ENCODE measurements at places on chromosomes 4 and X. TPM values are rescaled to one million over a fixed set of nuclear protein-coding genes. Genes with fewer than 3 reads are reported as not detected.

ERCC6L gene
- polyA plus RNA-seq, result not detected

- peak; percentile 13 for DNase-seq
These were observed 8.6 kb downstream of the APEX2 start for GRCh38 chrX:55008571-55009358.

- DNase-seq, result no peak
These were observed 429.2 kb downstream of the GPAT3 start for GRCh38 chr4:83964996-83965541.

CLIC2 gene
- polyA plus RNA-seq, result 6.4 TPM

GRCh38 chr4:94934201-94934600, 176.4 kb downstream of the BMPR1B start:
- no peak for DNase-seq

DNA sequence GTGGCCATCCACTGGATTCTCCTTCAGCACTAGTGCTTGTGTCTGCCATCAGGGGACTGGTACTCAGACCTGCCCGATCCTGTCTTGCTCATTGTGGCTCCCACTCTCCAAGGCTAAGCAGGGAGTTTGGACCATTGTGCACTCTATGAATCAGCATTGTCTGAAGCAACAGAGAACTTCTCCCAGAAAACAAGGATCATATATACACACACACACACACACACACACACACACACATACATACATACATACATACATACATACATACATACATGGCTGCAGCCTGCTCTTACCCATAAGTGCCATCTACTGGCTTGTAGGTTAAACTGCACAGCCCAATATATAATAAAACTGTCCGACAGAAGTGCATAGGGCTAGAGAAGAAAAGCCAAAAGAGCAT, 345.3 kb upstream of the LCORL start:
- no peak for DNase-seq

GRCh38 chr4:1783970-1784369, 9.1 kb upstream of the FGFR3 start:
- no peak for DNase-seq

- DNase-seq, result no peak
These were observed 27.2 kb downstream of the FAAH2 start for GRCh38 chrX:57313583-57314215.

DNA sequence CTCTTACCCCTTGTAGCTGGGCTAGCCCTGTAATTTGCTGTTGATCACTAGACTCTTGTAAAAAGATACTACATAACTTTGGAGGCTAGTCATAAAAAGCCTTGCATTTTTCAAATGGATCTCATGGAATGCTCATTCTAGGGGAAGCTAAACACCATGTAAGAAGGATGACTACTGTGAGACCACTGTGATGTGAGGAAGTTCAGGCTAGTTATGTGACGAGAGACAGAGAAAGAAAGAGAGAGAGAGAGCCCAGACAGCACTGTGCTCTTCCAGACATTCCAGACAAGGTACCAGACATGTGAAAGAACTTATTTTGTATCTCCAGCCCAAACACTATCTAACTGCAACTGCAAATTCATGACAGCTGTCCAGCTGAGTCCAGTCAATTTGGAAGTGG, 404.6 kb upstream of the PITX2 start:
- DNase-seq, result no peak

GRCh38 chrX:17359500-17359899, 15.5 kb upstream of the NHS start:
- DNase-seq, result no peak

GRCh38 chr4:36446275-36446674, 164.9 kb downstream of the DTHD1 start:
- no peak for DNase-seq

CACNA1F gene
- polyA plus RNA-seq, result 0.07 TPM

- DNase-seq, result no peak
These were observed 284.6 kb upstream of the ANKRD50 start for GRCh38 chr4:124997124-124997523.

NAA10 gene
- polyA plus RNA-seq, result 228 TPM

DNA sequence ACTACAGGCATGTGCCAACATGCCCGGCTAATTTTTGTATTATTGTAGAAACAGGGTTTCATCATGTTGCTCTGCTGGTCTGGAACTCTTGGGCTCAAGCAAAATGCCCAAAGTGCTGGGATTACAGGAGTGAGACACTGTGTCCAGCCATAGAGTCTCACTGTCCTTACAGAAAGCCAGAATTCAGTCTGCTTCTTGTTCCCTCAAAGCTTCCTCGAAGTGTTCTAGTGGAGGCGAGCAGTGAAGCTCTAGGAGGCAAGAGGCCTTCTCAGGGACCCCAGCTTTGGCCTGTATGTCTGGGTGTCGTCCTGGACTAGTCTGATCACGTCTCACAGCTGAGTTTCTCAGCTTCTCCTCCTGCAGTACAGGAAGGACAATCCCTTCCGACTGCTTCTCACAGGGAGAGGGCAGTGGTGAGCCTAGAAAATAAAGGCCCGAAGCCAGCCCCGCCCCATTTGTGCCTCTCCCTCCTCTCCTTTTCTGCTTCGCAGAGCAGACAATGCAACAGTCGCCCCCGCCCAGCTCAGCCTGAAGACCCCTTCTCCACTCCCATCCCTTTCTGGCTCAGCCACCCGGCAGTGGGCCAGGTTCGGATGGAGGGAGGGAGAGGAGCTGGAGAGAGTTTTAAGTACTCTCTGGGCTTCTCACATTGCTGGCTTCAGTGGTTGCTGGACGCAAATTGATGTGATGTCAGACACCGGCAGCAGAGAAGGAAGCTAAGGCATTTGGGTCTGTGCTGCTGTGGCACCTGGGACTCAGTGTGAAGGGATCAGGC, 11.1 kb upstream of the FAM3A start:
- DNase-seq, result peak; percentile 68

GRCh38 chr4:107888237-107888636, 43.1 kb upstream of the CYP2U1 start:
- no peak for DNase-seq

GRCh38 chr4:3708103-3708510, 58.1 kb upstream of the ADRA2C start:
- DNase-seq, result peak; percentile 10

OPN1MW gene
- not detected for polyA plus RNA-seq

IBSP gene
- not detected for polyA plus RNA-seq

ADH1A gene
- polyA plus RNA-seq, result not detected

ARAF gene
- 45.2 TPM for polyA plus RNA-seq

DNA sequence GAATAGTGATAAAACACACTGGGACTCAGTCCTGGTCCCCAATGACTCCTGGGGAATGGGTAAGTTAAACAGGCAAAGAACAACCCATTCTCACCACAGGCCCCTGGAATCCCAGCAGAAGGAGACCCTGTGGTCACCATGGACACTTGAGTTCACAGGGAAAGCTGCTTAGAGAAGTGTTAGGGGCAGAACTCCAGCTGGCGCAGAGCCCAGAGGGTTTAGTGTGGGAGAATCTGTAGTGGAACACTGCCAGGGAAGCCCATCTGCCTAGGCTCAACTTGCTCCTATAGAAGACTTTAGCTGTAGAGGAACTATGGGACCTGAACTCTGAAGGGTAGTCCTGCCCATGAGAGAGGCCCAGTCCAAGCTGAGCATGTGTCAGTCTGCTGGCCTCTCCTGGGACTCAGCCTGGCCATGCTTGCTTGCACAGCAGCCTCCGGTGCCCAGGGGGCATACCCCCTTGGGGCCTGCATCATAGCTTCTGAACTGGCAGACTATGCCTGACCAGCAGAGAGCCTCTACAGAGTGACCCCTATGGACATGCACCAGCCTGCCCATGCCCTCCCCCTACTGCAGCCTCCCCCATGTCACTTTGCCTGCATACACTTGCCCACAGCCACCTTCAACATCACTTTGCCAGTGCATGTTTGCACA, 343.5 kb downstream of the IDS start:
- no peak for DNase-seq

- DNase-seq, result no peak
These were observed 1048.4 kb downstream of the NLGN4X start for GRCh38 chrX:5180135-5180741.
